ENCODE measurements at places on chromosomes 2 and 18.

DNA sequence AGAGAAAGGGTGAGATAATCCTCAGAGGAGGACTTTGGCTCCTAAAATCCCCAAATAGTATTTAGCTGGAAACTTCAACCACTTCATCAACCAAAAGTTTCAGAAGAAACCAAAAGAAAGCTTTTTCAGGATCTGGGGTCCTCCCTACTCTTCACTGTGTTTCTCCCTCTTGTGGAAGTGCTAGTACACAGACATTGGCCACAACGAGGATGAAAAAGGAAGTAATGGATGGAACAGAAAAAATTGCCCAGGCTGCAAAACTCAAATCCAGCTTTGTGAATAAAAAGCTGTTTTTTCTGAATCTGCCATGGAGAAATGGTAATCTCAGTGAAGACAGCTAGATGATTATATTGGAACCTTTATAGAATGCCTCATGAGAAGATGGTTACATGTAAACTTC lies 4.0 kb downstream of the PID1 start:
- DNase-seq = no peak

- DNase-seq = no peak
Measured at GRCh38 chr2:242034138-242034537, 164.6 kb downstream of the RTP5 start.

DNA sequence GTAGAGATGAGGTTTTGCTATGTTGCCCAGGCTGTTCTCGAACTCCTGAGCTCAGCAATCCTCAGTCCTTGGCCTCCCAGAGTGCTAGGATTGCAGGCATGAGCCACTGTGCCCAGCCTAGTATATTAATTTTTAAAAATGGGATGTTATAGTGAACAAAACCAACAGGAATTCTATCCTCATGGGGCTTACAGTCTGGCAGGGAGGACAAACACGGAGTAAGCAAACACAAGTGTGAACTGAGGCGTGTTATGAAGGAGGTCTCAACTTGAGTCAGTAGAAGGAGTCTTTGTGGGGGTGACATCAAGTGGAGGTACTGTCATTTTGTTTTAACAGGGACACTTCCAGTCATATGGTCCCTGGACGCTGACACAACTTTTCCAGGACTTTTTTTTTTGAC lies 33.1 kb downstream of the EMILIN2 start:
- DNase-seq = no peak

DNA sequence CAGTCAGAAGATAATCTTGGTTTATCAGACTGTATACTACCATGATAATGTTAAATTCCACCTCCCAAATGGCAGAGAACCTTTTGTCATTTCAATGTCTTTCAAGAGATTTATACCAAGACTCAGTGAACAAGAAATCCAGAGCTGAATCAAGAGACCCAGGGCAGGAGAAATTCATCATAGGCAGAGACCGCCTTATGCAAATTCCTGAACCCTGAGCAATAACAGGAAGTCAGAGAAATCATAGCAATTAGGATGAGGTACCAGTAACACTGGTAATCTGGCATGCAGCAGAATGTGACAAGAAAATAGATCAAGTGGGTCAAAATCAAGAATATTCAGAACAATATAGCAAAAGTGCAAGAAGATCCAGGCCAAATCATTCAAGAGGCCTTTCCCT lies 412.4 kb upstream of the LRATD1 start:
- no peak for DNase-seq

DNA sequence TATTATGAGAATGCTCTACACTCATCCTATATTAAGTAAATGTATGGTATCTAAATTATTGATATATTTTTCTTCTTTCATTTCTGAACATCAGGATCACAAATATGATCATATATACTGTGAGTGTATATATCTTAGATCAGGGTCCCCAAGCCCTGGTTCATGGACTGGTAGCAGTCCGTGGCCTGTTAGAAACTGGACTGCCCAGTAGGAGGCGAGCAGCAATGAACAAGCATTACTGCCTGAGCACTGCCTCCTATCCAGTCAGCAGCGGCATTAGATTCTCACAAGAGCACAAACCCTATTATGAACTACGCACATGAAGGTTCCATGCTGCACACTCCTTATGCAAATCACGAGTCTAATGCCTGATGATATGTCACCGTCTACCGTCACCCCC lies 1247.1 kb upstream of the NXPH2 start:
- no peak for DNase-seq

GRCh38 chr2:145751629-145752028 lies 1231.7 kb upstream of the ZEB2 start:
- DNase-seq = no peak
